Psoas muscle (tissue), 8 donors: ENCODE measurements at places on chromosomes 4 and X. TPM values are rescaled to one million over a fixed set of nuclear protein-coding genes. Genes with fewer than 3 reads are reported as not detected.

Gene CPLX1
- total RNA-seq = 1.4 TPM

DNA sequence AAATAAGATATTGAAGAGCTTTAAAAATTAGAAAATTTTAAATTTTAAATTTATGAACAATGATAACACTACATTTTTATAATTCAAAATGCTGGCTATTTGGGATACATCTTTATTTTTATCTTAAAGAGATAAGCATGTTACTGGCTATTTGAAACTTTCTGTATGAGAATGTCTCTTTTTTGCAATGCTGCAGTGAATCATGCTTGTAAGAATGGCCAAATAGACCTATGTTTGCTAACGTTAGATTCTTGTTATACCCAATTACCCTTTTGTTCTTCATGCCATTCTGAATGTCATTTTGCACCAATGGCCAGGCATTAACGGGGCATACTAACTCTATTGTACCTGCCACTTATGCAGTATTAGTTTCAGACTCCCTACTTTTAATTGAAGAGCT is 49.5 kb downstream of the SLIT2 start:
- DNase-seq = no peak

GRCh38 chr4:73662709-73663546 is 42.7 kb upstream of the RASSF6 start:
- no peak for DNase-seq

DNA sequence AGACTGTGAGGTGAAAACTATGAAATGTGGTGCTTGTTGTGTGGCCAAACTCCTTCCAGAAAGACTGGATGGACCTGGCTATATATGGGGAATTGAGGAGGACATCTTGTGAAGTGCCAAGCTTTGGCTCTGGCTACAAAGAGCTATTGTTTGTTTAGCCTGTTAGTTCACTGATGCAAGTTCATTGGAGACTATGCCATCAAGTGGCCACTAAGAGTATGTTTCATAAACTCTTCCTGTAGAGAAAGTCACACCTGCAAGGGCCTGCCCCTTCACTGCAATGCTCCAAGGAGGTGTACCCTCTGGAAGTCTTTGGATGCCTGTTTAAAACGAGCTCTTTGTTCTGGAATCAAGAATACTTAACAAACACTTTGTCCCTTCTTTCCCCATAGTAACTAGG is 382.0 kb downstream of the GABRG1 start:
- DNase-seq = no peak

DNA sequence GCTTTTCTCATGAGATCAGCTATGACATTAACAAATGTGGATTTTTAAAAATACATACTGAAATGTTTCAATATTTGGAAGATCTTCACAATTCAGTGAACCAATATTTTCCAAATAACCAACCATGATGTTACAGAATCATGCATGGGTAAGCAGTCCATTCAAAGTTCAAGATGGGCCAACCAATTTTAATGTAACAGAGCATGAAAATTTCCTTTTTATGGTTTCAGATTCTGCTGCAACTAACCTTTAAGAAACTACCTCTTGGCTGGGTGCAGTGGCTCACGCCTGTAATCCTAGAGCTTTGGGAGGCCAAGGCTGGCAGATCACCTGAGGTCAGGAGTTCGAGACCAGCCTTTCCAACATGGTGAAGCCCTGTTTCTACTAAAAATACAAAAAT is 107.7 kb downstream of the RBM47 start:
- no peak for DNase-seq

DNA sequence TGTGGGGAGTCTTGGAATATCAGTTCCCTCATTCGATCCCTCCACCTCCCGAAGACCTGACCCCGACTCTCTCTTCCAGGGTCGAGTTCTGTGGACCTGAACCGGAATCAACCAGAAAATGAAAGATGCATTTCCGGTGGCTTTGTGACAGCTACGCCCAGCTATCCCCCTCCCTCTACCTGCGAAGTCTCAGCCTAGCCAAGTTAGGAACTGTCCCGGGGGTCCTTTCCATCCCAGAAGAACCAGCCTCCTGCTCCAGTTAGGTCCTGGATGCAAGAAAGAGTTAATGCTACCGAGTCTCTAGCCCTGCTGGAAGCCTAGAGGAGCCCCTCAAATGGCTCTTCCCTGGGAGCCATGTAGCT is 13.4 kb upstream of the ETDC start:
- no peak for DNase-seq

DNA sequence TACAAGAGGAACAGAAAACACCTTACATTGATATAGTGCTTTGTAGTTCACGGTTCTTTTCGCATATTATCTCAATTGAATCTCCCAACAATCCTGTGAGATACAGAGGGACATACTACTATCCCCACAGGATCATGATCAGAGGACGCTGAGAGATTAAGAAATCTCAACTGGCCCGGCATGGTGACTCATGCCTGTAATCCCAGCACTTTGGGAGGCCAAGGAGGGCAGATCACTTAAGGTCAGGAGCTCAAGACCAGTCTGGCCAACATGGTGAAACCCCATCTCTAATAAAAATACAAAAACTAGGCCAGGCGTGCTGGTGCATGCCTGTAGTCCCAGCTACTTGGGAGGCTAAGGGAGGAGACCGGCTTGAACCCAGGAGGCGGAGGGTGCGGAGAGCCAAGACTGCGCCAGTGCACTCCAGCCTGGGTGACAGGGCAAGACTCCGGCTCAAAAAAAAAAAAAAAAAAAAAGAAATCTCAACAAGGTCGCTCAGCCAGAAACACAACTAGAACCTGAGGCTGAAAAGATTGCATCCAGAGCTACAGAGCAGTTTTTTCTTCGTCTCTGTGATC is 7.4 kb downstream of the APOO start:
- DNase-seq = peak; percentile 28

GRCh38 chr4:100087743-100088142 is 102.5 kb downstream of the DDIT4L start:
- no peak for DNase-seq

DNA sequence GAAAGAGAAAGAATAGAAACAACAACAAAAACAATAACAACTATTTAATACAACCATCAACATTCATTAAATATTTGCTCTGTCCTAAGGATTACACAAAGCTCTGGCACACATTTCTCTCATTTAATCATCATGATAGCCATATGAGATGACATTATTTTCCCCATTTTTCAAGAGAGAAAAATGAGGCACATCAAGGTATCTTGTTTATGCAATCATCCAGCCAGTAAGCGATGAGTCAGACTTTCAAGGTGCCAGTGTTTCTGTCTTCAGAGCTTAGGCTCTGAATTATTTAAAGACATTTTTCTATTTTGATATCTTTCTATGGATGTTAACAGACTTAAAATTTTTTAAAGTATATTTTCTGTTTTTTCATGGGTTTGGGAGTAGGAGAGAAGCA is 541.8 kb upstream of the SMIM31 start:
- DNase-seq = no peak

- DNase-seq = no peak
Measured at GRCh38 chr4:152594978-152595925, 59.4 kb upstream of the FBXW7 start.

DNA sequence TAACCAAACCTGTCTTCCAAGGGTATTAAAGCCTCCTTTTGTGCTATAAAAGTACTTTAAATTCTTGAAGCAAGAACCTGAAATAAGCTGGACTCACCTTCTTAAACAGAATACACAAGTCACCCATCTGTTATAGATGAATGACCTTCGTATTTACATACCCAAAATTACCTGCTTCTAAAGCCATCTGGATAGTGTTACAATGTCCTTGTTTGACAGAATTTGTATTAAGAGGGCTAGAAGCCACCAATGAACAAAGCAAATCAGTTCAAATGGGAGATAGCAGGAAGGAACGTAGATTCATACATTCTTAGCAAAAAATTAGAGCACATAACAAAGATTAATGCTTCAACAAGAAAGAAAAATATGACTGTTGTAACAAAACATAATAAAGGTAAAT is 33.7 kb upstream of the CCSER1 start:
- DNase-seq = no peak

DNA sequence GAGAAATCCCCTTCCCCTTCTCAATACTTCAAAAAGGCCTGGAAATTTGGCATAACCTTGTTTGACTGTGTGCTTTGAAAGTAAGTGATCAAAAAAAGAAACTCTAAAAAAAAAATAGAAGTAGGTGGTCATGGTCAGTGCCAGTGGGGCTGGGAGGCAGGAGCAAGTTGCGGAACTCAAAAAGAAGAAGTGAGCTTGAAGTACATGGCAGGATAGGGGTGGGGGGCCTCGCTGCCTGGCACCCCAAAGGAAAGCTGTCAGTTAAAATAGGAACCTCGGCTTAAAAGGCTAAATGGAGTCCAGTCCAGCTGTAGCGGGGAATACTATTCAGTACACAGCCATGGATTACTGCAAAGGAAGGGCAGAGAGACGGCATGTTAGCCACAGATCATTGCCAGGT is 12.2 kb upstream of the NKRF start:
- no peak for DNase-seq
